ENCODE measurements at places on chromosomes 7 and 10.

GRCh38 chr10:12823328-12823727, 178.2 kb downstream of the CCDC3 start:
- DNase-seq = no peak

DNA sequence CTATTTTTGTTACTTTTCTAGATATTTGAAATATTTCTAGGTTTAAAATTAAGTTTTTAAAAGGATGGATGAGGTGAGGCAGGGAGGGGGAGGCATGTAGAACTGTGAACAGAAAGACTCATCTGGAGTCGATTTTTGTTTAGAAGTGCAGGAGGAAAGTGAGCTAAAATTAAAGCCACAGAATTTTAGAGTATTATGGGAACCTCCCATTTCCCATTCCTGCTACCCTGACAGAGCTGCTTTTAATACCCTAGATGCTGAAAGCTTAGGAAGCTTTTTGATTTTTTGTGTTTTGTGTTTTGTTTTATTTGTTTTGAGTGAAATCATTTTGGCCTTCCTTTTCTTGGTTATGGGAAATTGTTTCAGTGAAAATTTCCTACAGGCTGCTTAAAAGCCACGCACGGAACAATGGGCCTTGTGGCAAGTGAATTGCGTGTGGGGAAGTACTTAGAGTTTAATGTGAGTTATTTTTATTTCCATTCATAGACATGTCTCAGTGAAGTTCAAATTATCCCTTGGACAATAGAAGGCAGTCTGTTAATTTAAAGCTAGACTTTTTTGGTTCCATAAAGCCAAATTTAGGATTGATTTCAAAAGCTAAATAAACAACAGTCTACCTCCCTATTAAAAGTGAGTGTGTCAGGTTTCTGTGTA, 102.0 kb upstream of the HDAC9 start:
- no peak for DNase-seq

DNA sequence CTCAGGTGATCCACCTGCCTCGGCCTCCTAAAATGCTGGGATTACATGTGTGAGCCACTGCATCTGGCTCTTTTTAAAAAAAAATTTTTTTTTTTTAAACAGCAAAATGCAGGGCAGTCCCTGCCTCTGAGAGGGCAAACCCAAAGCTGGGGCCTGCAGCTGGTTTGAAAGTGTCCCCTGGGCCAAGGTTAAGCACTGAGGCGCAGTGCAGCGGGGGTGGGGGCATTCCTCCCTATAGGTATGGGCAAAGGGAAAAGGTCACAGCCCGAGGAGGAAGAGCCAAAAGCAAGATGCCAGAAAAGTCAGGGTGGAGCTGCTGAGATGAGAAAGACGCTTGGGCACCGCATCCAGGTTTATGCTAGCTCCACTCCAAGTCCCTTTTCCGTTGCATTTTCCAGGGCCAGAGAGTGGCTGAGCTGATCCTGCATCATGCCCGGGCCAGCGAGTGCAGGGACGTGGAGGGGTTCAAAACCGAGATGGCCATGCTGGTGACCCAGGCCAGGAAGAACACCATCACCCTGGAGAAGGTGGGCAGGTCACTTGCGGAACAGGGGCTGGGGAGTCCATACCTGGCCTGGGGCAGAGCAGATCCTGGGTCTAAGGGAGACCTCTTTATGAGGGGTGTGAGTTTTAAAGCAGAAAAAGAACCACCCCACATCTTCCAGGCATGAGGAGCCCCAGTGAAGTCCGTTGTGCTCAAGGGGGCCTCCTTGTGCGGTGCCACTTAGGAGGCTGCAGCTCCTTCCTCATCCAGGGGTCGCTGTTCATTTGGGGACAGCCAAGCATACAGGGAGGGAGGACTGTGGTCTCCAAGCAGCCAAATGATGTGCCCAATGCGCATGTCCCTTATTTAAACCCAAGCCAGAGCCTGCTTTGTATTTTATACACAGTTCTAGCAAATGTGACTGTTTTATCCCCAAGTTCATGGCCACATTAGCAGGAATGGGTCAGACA, 7.0 kb upstream of the NDUFB2 start:
- DNase-seq = no peak

- DNase-seq = no peak
Measured at GRCh38 chr10:89873055-89873454, 171.7 kb downstream of the KIF20B start.

DNA sequence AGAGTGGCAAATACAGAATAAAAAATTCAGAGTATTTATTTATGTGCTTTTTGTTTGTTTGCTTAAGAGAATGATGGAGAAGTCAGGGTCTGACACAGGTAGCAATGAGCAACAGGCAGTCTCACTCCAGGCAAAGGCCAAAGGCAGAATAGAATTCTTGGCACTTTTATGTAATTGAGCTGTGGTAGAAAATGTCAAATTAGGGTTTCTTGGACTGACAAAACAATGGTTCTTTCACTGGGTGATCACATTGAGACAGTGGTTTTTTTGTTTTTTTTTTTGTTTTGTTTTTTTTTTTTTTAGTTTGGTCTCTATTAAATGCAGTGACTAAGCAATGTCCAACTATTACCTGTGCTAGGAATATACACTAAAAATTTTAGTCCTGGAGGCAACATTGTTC, 27.4 kb downstream of the POM121L12 start:
- no peak for DNase-seq

- no peak for DNase-seq
Measured at GRCh38 chr7:21089653-21090052, 303.0 kb upstream of the SP8 start.

DNA sequence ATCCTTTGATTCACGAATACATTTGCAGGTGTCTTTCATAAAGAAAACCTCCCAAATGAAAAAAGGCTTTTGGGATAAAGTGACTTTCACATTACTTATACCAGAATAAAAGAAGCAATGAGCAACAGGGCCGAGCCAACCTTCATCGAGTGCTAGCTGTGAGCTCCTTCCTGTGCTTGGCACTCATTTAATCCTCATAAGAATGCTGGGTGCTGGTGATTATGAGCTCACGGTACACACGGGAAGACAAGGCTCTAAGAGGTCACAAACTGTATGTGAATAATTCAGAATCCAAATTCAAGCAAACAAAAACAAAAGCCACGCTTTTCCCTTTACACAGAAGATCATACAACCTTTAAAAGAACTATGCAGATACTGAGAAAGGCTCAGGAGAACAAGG, 156.2 kb downstream of the COBL start:
- no peak for DNase-seq

GRCh38 chr7:152959610-152960009, 200.1 kb downstream of the ACTR3B start:
- DNase-seq = no peak

All from activated CD8-positive, alpha-beta memory T cell treated with anti-CD3 and anti-CD28 coated beads for 1 hour (primary cell).